ENCODE measurements at places on chromosomes 7 and 10.

- DNase-seq, result no peak
Measured at GRCh38 chr7:45687721-45688120, 113.6 kb downstream of the ADCY1 start.

DNA sequence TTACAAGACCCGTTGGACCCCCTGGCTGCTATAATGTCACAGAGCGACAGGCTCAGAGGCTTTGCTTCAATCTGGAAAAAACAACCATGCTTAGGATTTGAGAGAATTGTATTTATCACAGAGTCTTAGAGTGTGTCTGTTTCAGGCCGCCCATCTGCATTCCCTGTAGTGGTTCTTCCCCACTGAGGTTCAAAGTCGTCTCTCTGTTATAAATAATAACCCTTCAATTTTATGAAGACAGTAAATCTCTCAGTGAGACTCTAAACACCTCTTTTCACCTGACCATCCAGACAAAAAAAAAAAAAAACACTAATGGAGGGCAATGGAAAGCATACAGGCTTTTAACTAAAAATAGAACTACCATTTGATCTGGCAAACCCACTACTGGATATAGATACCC is 565.4 kb upstream of the AUTS2 start:
- no peak for DNase-seq

GRCh38 chr10:4865945-4866661 is 40.1 kb downstream of the AKR1E2 start:
- no peak for DNase-seq

DNA sequence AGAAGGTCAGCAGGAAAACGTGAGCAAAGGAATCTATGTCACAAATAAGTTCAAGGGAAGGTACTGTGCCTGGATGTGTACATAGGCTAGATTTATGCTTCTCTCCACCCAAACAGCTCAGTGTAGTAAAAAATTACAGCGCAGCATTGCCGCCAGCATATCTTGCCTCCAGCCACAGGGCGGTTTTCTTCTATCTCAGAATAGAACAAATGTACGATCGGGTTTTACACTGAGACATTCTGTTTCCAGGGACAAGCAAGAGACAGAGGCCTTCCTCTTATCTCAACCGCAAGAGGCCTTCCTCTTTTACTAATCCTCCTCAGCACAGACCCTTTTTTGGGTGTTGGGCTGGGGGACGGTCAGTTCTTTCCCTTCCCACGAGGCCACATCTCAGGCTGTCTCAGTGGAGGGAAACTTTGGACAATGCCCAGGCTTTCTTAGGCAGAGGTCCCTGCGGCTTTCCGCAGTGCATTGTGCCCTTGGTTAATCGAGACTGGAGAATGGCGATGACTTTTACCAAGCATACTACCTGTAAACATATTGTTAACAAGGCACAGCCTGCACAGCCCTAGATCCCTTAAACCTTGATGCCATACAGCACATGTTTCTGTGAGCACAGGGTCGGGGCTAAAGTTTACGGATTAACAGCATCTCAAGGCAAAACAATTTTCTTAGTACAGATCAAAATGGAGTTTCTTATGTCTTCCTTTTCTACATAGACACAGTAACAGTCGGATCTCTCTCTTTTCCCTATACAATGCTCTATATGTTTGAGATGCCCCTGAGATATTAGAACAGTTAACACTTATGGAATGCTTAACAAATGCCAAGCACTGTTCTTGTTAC is 11.6 kb upstream of the ABHD11 start:
- DNase-seq, result no peak

GRCh38 chr7:141558544-141559183 is 7.5 kb downstream of the AGK start:
- no peak for DNase-seq

DNA sequence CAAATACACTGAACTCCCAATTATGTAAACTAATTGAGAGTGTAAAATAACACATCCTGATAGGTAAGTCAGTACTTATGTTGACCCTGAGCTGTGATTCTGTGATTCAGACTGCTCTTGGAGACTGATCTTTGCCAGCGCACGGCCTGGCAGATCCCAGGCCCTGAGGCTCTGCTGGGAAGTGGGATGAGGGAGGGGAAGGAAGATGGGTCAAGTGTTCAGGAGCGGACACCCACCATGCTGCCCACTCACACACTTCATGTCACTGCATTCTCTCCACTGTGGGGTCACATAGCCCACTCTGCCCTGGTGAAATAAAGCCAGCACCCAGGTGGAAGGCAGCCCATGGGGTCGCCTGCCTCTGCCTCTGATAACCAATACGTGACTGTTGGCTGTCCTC is 226.2 kb downstream of the TNS3 start:
- DNase-seq, result no peak

DNA sequence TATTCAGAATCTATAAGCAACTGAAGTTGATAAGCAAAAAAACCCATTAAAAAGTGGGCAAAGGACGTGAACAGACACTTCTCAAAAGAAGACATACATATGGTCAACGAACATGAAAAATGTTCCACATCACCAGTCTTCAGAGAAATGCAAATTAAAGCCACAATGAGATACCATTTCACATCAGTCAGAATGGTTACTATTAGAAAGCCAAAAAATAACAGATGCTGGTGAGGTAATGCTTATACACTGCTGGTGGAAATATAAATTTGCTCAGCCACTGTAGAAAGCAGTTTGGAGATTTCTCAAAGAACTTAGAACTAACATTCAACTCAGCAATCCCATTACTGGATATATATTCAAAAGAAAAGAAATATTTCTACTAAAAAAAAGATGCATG is 332.8 kb upstream of the PLXDC2 start:
- no peak for DNase-seq

DNA sequence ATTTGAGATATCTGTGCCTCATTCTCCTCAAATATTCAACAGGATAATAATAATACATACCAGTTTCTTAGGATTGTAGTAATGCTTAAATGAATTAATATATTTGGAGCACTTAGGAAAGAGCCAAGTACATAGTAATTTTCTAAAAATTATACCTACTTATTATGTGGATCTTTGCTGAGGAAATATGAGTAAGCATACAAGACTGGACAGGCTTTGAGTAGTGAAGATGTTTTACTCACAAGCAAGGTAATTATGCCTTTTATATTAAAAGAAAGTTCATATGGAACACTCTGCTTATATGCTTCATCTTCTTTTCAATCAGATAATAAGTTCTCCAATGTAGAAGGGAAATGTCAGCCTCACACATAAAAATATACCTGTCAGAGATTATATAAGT is 337.5 kb upstream of the KAT6B start:
- DNase-seq, result no peak

DNA sequence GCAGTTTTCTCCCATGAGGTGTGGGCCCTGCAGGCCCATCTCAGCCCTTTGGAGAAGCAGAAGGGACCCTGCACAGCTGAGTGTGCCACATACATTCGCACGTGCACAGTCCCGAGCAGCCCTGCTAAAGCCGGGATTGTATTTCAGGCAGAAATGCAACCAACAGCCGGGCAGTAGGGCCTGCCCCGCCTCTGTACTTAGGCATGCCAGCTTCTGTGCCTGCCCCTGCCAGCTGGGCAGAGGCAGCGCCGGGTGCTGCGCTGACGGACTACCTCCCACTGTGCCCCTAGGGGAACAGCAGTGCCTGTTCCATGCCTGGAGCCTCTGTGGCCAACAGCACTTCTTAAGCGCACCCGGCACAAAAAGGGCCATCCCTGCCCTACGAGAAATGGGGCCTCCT is 170.3 kb downstream of the NEURL1 start:
- no peak for DNase-seq

GRCh38 chr7:155254018-155254417 is 43.7 kb upstream of the INSIG1 start:
- no peak for DNase-seq

GRCh38 chr10:103901299-103901698 is 16.7 kb downstream of the STN1 start:
- no peak for DNase-seq

DNA sequence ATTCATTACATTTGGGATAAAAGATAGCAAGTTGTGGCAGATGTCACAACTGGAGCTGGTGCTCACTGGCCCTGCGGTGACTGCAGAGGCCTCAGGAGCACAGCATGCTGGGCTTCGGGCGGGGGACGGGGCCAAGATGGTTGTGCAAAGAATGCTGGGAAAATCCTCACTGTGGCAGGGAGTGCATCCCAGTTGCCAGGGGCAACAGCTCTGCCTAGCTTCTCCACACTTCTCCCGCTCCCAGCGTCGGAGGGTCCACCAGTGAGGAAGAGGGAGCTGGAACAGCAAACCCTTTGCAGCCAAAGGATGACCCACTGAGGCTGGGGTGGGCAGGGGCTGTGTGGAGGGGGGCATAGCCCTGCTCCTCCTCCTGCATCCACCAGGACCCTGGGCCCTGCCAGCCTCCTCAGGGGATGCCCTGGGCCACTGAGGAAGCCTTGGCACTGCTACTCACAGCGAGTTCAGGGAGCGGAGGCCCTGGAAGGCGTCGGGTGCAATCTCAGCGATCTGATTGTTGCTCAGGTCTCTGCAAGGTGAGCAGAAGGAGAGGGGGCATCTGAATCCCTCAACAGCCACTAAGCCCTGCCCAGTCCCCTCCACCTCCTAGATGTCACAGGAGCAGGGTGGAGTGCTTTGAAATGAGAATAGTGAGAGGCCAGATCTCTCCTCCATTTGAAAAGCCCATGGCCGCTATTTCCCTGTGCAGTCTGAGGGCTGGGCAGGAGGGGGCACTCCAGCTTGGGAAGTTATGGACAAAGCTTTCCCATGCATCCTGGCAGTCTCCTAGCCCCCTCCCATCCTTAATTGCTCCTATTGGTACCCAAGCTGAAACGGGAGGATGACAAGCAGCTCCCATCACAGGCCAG is 126.5 kb downstream of the SLIT1 start:
- DNase-seq, result no peak

GRCh38 chr7:13727279-13727678 is 262.2 kb downstream of the ETV1 start:
- no peak for DNase-seq

DNA sequence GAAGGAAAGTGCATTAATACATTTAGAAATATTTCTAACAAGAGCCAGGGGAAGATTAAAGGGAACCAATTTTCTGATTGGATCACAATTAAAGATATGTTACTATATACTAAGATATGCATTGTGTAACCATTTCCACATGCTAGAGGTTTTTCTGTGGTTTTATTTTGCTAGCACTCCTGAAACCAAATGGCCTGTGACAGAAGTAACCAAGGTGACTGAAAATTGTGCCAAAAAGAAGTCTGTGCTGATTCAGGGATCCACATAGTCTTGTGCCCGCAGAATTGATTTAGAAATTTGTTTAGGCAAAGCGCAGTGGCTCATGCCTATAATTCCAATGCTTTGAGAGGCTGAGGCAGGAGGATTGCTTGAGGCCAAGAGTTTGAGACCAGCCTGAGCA is 1.8 kb downstream of the CC2D2B start:
- no peak for DNase-seq

DNA sequence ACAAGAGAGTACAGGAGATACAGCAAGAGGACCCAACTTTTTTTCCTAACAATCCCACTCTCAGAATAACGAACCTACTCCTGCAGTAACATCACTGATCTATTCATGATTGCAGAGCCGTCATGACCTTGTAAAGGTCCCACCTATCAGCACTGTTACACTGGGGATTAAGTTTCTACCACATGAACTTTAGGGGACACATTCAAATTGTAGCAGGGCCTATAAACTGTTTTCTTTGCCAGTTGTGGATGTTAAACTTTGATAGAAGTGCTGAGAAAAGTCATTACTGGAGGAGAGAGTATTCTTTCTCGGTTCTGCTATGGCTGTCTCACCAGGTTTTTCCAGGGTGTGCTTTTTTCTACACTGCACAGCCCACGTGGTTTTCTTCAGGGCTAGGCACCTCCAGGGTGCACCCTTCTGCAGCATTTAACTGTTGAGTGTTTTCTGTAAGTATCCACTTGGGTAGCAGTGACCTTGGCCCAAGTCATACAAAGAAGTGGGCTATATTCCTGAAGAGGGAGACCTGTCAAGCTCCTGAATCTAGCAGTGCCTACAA is 131.6 kb upstream of the AHR start:
- DNase-seq, result no peak

- no peak for DNase-seq
Measured at GRCh38 chr7:120060875-120061274, 212.1 kb upstream of the KCND2 start.

- no peak for DNase-seq
Measured at GRCh38 chr7:65953001-65953720, 28.9 kb downstream of the GUSB start.
